ENCODE measurements at places on chromosomes 6 and 20.
A peak's percentile ranks its signal among the peaks of the same experiment; 100 is the strongest.

DNA sequence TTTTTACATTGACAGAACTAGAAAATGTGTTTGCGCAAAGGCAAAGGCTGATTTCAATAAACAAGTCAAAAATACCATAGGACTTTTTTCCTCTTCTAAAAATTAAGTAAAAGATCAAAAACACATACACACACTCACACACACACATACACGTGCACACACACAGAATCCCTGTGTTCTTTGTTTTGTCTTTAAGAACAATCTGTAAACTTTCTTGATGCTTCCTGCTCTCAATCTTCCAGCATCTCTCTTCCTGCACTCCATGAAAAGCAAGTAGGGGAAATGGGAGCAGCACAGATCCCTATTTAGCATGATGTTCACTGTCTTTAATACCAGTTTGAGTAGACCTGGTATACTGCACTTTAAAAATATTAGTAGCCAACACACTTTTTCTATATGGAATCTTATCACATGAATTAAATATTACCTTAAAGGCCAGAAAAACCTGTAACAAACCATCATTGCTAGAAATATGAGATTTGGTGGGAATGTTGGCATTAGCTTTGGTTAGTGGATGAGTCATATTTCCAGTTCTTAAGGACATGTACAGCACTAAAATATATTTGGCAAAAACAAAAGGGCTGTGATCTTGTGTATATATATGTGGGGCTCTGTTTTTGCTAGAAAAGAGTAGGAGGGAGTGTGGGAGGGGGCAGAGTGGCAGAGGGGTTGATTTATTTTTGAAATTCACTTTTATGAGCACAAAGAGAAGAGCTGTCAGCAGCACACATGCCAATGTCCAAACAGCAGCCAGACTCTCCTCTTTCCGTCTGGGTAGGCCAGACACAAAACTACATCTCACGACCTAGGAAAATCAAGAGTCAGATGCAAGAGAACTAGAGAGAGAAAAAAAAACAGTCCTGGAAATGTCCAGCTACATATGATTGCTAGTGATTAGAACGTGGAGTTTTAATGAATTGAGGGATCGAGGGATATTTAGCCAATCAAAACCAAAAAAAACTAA, 4.6 kb downstream of the PTPRK start:
- peak; percentile 63 for DNase-seq

- no peak for DNase-seq
Measured at GRCh38 chr6:114390176-114390575, 47.4 kb upstream of the HS3ST5 start.

DNA sequence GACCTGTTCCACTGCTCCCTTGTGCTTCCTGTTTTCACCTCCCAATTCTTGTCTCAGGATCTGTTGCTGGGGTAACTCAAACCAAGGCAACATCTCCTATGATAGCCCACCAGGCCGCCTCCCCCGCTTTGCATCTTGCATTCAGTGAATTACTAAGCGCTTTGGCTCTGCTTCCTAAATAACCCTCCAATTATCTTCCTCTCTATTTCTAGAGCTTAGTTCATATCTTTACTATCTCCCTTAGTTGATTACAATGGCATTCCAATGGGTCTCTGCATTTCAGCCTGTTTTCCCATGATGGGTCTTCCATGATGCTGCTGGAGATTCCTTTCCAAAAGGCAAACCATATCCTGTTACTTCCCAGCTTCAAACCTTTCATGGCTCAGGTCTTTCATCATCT, 117.2 kb upstream of the FERMT1 start:
- no peak for DNase-seq

- no peak for DNase-seq
Measured at GRCh38 chr6:143784316-143784715, 58.8 kb upstream of the LTV1 start.

DNA sequence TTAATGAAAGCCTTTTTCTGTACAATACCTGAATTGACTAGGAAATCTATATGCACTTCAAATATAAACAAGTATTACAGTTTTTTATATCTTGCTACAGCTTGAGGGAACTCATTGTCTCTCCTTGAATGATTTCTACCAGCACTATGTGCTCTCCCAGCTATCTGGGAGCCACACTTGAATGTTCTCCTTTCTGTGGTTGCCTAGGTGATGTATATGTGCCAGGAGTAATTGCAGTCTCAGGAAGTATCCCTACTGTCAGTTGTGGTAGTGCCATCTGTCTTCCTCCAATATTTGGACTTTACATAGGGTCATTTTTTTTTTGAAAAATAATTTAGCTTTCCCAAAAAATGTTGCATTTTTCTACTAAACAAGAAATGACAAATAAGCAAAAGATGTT, 288.0 kb upstream of the PLCB4 start:
- no peak for DNase-seq

DNA sequence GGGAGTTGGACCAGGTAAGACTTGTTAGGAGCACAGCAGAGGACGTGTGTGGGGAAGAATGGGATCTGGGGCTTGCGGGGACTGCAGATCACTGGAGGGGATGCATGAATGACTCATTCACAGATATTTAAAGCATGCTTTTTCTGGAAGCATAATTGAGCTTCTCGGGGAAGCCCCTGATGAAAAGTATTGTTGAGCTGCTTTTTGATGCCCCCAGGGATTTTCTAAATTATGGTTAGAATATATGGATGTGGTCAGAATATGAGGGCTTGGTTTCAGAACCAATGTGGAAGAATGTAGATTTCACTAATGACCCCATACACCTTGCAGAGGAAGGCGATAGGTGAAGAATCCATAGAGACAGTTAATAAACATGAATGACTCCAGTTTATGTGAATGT, 36.1 kb downstream of the GMPR start:
- no peak for DNase-seq

GRCh38 chr20:52230409-52230808, 38.8 kb upstream of the ZFP64 start:
- DNase-seq: peak; percentile 62

GRCh38 chr6:123062670-123063069, 66.6 kb downstream of the CLVS2 start:
- DNase-seq: no peak

DNA sequence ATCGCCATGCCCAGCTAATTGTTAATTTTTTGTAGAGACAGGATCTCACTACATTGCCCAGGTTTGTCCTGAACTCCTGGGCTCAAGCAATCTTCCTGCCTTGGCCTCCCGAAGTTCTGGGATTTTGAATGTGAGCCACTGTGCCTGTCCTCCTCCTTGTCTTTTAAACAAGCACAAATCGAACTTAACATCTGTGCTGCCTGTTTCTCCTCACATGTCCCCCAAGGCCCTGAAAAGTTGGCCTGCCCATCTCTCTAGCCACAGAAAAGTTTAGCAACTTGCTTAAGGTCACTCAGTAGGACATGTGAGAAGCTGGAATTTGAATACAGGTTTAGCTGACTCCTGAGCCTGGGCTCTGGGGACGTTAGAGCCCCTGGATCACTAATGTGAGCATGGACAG, 115.7 kb upstream of the KCNG1 start:
- no peak for DNase-seq

DNA sequence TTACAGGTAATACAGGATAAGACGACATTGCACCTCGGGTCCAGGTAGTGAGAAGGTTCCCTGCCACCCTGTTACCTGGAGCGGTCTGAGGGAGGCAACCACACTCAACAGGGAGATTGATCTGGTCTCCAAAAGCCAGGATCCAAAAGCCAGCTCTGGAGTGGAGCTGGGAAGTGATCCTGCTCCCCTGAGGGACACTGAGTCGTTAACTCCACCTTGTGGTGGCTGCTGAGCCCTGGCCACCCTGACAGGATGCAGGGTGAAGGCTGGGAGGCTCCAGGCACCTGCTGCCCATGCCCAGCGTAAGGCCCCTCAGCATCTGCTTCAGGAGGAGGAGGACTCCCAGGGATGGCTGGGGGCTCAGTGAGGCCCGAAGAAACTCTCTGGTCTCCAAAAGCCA, 38.7 kb upstream of the SLC22A2 start:
- no peak for DNase-seq

DNA sequence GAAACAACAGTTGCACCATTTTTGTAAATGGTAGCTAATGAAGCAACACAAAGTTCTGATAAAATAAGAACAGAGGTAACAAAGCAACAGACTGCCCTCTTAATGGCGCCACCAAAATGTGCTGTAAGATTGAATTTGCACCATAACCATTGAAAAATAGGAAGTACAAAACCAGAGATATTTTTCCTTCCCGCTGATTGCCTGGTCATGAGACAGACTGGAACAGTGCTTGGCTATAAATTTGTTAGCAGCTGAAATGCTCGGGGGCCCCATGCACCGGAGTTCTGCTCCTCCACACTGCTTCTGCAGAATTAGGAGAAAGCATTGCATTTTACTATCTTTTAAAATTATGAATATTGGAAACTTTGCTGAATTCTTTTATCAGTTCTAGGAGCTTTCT, 164.4 kb upstream of the QKI start:
- no peak for DNase-seq

DNA sequence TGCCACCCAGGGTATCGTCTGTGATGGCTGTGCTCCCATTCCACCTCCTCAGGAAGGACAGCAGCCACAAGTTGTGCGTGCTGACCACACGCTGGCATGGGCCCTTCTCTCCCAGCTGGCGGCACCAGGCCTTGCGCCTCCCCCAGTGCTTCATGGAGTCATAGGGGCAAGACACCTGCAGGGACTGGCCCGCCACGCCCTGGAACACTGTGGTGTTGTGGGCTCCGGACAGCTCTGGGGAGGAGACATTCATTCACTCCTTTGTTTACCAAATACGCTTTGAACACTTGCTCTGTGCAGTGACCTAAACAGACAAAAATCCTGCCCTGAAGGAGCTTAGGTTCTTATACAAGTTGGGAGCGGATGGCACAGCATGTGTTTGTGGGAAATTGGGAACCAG, 1.5 kb downstream of the TREM2 start:
- DNase-seq: no peak

- DNase-seq: no peak
Measured at GRCh38 chr20:18414140-18414539, 52.7 kb downstream of the DZANK1 start.

- DNase-seq: peak; percentile 57
Measured at GRCh38 chr6:30447237-30447636, 42.1 kb upstream of the HLA-E start.

GRCh38 chr20:13718171-13718570, 66.5 kb downstream of the ESF1 start:
- no peak for DNase-seq

DNA sequence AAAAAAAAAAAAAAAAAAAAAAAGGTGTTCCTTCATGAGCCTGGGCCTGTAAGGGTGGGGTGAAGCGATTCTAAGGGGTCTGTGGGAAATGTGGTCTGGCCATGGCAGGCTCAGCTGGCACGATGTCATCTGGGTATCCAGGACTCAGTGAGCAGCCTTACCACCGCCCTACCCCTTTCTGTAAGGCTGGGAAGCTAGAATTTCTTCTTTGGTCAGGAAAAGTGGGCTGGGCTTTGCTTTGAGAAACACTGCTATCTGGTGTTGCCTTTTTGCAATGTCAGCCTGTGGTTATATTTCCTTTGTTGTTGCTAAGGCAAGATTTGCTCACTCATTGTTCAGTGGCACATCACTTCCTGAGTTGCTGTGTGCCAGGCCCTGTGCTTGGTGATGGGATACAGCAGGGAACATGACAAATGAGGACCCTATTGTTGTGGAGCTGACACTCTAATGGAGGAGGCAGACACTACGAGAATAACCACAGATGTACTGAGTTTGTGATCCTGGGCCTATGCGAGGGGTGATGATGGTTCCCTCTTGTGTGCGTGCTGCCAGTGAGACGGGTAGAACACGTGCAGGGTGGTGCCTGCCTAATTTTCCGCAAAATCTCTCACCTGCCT, 45.9 kb upstream of the ZNFX1 start:
- DNase-seq: peak; percentile 93

GRCh38 chr6:49531774-49532569, 18.5 kb upstream of the C6orf141 start:
- DNase-seq: peak; percentile 79

- DNase-seq: no peak
Measured at GRCh38 chr20:51542033-51542570, 417 bp downstream of the NFATC2 start.

- DNase-seq: no peak
Measured at GRCh38 chr6:43956478-43956877, 170.8 kb downstream of the MRPL14 start.

DNA sequence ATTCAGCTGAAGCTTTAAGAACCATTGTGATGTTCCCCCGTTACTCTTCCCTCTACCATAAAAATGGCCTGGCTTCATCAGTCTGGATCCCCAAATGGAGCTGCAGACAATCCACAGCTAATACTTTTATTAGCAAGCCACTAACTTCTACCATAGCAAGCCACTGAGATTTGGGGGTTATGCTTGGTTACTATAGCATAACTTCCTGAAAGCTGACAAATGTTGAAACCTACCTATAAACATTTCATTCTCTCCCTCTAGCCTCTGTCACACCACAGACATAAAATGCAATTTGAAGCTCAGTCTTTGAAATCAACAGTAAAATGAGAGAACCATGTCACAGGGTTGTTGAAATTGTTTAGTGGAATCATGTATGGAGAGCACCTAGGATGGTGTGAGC, 3.0 kb upstream of the HTR1E start:
- no peak for DNase-seq

GRCh38 chr6:36605560-36606391, 11.6 kb downstream of the SRSF3 start:
- DNase-seq: peak; percentile 63

DNA sequence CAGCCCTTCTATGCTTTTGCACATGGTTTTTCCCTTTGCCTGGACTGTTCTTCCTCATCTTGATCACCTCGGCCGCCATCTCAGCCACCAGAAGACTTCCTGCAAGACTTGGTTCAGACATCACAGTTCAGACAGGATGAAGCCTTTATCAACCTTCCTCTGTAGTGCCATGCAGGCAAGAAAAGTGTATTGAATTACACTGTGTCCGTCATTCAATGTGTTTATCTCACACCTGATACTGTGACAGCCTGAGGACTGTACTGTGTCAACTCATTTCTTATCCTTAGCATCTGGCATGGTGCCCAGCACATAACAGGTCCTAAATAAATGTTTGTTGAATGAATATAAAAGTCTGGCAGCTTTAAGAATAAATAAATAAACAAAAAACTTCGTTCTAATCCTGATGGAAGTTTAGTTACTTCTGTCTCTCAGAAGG, 133.3 kb upstream of the MAN1A1 start:
- DNase-seq: no peak

- DNase-seq: no peak
Measured at GRCh38 chr6:25332655-25333071, 53.5 kb downstream of the CARMIL1 start.

GRCh38 chr20:11807054-11808048, 110.3 kb upstream of the BTBD3 start:
- peak; percentile 93 for DNase-seq

- DNase-seq: no peak
Measured at GRCh38 chr6:125481056-125481455, 179.3 kb upstream of the HDDC2 start.

Measured in GM23248 (cell line).